ENCODE measurements at places on chromosomes 3 and 15. TPM values are rescaled to one million over a fixed set of nuclear protein-coding genes. Genes with fewer than 3 reads are reported as not detected.

- no peak for DNase-seq
These were observed 91.4 kb downstream of the CTNNB1 start for GRCh38 chr3:41290736-41291135.

DNA sequence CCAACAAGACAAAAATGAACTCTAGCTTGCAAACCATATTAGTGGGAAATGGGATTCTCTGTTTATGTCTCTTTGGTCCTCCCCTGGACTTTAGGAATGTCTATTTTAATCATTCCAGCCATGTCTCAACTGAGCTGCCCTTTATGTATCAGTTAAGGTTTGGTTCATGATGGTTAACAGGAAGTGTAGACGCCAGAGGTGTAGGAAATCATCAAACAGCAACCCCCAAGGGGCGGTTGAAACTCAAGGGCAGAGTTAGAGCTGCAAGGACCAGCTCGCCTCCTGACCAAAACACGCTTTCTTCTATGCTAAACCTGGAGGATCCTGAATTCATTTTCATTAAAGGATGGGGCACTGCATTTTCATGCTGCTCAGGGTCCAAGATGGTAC, 53.7 kb upstream of the HEG1 start:
- DNase-seq, result no peak

DNA sequence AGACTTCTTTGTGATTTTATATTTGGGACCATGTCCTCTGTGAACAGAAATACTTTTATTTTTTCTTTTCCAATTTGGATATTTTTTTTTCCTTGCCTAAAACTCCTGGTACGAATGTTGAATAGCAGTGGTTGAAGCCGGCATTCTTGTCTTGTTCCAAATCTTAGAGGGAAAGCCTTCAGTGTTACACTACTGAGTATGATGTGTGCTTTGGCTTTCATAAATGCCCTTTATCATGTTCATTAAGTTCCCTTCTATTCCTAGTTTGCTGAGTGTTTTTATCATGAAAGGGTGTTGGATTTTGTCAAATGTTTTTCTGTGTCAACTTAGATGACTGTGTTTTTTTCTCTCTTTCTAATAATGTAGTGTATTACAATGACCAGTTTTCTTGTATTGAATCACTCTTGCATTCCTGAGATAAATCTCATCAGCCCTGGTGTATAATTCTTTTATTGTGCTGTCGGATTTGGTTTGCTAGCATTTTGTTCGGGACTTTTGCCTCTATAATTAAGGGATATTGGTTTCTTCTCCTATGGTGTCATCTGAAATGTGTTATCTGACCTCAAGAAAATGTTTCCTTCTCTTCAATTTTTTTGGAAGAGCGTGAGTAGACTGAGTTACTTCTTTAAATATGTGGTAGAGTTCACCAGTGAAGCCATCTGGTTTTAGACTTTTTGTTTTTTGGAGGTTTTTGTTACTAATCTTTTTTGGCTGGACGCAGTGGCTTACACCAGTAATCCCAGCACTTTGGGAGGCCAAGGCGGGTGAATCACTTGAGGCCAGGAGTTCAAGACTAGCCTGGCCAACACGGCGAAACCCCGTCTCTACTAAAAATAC, 33.3 kb downstream of the MAP1A start:
- DNase-seq, result peak; percentile 80

DNA sequence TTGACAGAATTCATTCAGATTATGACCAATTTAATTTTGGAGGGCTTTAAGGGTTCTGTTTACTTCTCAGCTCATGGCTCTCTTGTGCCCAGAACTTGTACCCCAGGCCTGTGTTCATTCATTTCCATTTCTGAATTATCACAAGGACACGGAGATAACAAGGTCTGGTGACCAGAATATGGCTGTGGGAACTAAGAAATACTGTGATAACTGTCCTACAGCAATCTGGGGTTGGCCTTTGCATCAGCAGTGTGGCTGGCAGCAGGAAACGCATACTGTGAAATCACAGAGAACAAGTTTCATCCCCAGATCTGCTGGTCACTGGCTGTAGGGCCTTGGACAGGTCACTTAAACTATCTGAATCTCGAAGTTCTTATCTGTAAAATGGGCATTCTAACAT, 41.8 kb upstream of the TPM1 start:
- no peak for DNase-seq

The CHST13 gene
- not detected for total RNA-seq

DNA sequence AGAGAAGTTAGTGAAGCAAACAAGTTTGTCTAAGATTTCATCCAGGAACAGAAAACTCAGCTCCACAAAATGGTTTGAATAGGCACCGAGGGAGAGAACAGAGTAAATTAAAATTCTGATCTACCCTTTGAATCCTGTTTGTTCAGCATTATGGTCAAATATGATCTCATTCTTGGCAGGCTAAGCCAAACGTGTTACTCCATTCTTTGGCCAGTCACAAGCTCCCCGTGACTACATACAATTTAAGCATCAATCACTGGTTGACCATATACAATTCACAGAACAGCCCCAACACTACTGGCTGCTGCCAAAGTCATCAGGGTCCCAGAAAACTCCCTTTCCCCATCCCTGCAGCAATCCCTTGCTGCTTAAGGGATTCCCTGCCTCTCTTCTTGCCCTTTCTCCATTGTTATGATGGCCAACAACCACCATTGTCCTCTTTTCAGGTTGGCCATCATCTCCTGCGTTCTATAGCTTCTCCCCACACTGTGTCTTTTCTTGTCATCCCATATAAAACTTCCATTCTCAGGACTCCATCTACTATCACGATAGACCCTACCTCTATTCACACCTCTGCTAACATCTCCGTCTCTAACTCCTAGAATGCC, 46.3 kb downstream of the GOLIM4 start:
- DNase-seq, result peak; percentile 15

The HYAL2 gene
- total RNA-seq, result 32.9 TPM

- no peak for DNase-seq
These were observed 9.0 kb downstream of the PPCDC start for GRCh38 chr15:75032395-75032794.

DNA sequence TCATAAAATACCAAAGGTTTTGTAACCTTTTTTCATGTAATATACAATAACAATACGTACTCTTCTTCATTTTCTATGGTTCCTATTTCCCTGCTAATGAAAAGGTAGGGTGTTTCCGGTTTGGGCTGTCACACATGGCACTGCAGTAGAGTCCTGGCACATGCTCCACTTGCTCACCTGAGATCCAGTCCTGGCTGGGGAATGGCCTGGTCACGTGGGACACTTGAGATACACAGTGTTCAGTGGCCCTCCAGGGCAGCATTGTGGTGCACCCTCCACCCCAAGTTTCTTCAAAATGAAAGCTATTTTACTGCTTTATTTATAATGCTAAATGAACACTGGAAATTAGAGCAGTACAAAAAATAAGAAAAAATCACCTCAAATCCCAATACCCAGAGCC, 23.2 kb downstream of the MRPS25 start:
- DNase-seq, result no peak

DNA sequence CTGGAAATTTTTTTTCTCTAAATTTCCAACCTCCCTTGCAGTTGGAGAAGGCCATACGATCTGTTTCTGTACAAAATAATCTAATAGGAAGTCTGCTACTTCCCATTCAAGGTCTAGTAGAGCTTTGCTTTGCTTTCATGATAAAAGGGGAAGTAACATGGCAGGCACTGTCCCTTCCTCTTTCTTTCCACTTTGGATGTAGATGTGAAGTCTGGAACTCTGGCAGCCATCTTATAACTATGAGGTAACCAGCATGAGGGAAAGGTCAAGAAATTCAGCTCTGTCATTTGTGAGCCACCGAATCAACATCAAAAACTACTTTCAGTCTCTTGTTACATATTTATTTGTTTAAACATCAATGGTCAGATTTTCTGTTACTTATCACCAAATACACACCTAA, 156.3 kb downstream of the MTHFS start:
- no peak for DNase-seq

DNA sequence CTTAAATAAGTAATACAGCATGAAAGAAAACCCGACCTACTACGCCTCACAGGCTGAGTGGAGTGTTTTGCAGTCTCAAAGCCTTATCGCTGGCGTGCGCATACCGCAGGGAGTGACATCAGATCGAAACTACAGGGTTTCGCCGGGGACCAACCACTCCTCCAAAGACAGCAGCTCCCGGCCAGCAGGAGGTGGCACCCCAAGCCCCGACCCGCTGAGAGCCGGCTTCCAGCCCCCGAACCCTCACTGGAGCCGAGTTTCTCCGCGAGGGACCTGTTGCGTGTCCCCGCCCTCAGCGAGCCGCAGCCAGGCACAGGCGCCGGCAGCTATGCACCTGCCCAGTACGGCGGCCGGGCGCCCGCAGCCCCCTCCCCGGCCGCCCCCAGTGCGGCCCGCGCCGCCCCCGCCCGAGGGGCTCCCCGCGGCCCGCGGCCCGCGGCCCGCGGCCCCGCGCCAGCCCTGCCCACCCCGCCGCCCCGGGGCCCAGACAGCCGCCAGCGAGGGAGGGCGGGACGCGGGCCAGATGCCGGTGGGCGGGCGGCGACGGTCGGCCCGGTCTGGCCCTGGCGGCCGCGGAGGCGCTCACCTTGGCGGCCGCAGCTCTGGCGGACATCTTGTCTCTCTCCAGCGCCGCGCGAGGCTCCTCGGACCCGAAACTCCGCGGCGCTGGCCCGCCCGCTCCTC, 710 bp downstream of the TJP1 start:
- peak; percentile 92 for DNase-seq

GRCh38 chr15:28994831-28995596, 109.2 kb downstream of the APBA2 start:
- no peak for DNase-seq

The POPDC2 gene
- total RNA-seq, result 1.1 TPM

DNA sequence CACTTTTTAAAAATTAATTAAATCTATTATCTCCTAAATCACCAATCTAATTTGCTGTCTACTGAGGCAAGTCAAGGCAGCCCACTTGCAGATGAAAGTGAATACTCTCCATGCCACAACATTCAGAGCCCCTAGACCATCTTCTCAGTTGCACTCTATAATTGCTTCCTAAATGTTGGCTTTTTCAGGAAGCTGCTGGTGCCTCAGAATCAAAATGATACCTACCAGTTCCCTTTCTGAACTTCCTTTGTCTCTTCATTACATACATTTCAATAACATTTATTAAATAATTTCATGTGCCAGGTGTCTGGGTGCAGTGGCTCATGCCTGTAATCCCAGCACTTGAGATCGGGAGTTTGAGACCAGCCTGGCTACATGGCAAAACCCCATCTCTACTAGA, 124.1 kb downstream of the SERPINI1 start:
- DNase-seq, result no peak

GRCh38 chr15:57920911-57921310, 144.6 kb downstream of the ALDH1A2 start:
- no peak for DNase-seq

The STAB1 gene
- total RNA-seq, result 1.1 TPM

The SPINT1 gene
- 0.72 TPM for total RNA-seq

The LNP1 gene
- total RNA-seq, result 2.9 TPM

- DNase-seq, result no peak
These were observed 110.1 kb upstream of the GRM7 start for GRCh38 chr3:6750782-6751181.

DNA sequence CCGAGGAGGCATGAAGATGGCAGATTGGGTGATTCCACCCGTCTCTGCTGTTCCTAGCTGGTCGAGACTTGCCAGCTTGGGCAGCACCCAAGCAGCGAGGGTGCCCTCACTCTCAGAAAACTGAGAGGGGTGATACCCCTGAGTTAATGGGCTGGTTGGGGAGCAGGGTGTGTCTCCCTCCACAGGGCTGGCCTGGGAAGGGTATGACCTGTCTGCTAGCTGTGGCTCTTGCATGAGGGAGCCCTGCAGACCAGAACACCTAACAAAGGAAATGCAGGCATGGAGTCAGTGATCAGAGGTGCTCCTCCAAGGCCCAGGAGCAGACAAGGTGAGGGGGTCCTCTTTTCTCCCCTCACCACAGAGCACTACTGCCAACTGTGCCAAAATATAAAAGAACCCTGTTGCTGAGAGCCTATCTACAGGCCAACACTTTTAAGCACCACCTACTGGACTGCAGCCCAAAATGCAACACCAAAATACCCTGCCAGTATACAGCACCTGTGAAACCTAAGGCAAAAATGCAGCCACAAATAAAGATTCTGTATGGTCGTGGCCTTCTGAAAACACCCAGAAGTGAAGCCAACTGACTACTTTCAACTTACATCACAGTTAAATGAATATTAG, 35.8 kb upstream of the PPM1L start:
- no peak for DNase-seq

DNA sequence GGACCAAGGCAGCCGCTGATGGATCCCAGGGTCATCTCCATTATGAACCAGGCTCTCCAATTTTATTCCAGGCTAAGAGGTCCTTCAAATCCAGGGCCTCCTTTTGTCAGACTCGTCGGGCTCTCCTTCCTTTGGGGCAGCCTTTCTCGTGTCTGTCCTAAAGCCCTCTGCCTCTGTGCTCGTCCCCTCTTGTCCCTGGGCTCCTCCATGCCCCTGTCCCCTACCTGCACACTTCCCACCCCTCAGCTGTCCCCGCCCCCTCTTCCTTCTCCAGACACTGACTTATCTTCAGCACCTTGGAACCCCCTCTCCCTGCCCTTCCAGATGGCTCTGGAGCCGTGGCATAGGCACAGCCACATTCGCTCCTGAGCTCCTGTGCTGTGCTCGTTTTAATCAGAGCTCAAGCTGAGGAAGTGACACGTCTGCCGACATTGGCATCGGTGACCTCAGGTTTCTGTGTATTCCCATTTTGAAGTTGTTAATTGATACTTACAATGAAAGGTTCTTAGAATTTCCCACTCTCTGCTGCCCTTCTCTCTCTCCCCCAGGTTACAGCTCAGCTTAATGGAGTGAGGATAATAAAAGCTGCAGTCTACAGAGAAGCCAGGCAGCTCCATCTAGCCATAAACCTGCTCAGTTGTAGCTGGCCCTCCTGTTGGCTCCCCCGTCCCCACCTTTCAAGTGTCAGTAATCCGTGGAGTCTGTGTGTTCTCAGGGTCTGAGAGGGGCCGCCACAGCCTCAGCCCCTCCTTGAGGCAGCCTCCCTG, 51.1 kb upstream of the SEC22A start:
- no peak for DNase-seq

The C3orf85 gene
- not detected for total RNA-seq

- no peak for DNase-seq
These were observed 232.1 kb downstream of the CTNNB1 start for GRCh38 chr3:41431386-41431785.

The MAP1A gene
- total RNA-seq, result 121 TPM

DNA sequence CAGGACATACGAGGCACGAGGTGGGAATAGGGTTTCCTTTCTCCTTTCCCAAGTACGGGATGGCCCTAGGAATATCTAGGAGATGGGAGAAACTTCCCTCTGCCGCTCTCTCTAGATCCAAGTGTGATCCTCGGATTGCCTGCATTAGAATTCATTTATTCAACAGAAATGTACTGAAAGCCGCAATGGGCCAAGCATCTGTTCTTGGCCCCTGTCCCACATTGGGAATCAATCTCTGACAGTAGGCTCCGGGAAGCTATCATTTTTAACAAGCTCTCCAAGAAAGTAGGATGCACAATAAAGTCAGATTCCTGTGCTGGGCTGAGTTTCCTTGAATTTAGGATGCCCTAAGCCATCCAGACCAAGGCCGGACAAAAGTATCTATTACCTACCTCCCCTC, 37.2 kb upstream of the CA12 start:
- no peak for DNase-seq

The STRIT1 gene
- total RNA-seq, result not detected
